ENCODE measurements at places on chromosomes 2 and 18.
A peak's percentile ranks its signal among the peaks of the same experiment; 100 is the strongest.

GRCh38 chr2:230666885-230667712 is 45.5 kb upstream of the CAB39 start:
- DNase-seq = peak; percentile 9

- DNase-seq = no peak
Observed at GRCh38 chr2:220703279-220703678, 868.8 kb downstream of the EPHA4 start.

GRCh38 chr18:32919799-32920198 is 147.0 kb upstream of the KLHL14 start:
- DNase-seq = peak; percentile 90

DNA sequence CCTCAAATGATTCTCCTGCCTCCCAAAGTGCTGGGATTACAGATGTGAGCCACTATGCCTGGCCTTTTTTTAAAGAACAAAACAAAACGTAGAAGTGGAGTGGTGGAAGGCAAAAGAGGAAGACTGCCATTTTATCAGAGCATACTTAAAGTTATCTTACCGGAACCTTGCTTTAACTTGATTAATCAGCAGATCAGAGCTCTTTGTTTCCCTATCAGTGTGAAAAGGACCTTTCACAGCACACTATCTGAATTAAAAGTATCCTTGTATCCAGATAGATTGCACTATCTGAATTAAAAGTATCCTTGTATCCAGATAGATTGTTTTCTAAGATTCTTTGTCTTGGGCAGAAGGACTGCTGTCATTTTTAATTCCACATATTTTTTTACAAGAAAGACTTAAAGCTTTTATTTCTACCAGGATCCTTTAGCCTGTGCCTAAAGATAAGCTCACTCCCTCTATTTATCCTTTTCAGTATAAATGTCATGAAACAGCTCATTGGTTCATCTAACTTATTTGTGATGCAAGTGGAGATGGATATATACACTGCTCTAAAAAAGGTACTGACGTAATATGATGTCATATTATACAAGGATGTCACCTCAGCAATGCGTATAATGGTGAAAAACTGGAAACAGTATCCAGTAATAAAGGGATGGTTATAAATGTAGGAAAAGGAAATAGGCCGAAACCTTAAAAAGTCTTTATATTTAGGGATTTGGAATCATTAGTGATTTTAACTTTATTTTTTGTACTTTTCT is 17.8 kb downstream of the GMCL1 start:
- no peak for DNase-seq

GRCh38 chr2:146265656-146266055 is 1579.2 kb upstream of the ACVR2A start:
- no peak for DNase-seq

DNA sequence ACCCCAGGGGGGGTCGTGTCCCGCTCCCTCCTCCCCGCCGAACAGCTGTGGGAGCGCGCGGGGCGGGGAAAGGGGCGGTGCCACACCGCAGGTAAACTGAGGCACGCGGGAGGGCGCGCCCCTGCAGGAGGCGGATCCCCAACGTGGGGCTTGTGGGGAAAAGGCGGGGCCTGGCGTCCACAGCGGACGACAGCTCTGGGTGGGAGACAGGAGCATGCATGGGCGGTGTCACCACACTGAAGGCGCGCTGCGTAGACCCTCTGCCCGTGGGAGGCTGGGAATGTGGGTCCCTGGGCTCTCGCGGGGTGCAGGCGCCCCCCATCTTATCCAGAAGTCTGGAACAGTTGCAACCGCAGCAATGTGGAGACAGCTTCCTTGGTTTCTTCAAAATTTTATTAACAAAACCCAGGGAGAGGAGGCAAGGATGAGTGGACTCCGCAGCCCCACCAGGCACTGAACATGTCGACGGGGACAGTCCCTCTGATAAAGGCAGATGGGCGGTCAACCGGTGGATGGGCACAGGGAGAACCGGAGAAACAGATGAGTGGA is 723 bp upstream of the MBD1 start:
- DNase-seq = no peak

DNA sequence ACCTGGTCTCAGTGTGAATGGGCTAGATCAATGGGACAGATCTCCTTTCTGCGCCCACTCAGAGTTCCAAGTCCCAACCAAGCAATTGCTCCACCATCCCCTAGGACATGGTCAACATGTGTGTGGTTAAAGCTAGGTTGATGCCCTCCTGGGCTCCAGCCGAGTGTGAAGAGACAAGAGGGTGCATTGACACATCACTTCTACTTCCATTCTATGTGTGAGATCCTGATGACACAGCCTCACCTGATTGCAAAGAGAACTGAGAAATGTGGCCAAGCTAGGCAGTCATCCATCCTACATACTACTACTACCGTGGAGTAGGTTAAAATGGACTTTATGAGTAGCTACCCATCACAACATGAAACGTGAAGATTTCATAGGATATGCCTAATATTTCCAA is 106.8 kb downstream of the NCKAP5 start:
- no peak for DNase-seq

DNA sequence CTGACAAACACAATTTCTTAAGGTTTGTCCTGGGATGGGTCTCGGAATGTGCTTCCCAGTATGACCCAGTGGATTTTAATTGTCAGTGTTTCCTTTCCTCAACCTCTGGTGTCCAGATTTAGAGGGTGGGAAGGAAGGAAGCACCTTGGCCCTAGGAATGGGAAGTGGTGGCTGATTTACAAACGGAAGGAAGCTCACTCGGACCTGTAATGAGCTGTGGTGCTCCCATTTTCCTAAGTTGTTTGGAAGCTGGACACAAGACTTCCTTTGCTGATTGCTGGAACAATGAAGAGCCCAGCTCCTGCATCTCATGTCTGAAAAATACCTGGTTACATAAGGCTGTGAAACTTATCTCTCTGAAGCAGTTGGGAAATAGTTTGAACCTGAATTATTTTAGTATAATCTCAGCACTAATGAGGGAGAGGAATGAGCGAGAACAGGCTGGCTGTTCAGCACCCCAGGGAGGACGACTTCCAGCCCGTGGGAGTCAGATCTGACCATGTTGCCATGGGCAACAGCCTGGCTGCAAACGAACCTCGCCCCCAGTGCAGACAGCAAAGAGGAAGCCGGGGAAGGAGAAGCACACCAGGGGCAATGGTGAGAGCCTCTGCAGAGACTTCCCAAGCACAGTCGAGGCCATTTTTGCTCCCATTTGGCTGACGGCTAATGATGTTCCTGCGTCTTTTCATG is 74.4 kb upstream of the ASB18 start:
- peak; percentile 14 for DNase-seq

GRCh38 chr18:155688-156087 is 2.7 kb upstream of the USP14 start:
- no peak for DNase-seq

DNA sequence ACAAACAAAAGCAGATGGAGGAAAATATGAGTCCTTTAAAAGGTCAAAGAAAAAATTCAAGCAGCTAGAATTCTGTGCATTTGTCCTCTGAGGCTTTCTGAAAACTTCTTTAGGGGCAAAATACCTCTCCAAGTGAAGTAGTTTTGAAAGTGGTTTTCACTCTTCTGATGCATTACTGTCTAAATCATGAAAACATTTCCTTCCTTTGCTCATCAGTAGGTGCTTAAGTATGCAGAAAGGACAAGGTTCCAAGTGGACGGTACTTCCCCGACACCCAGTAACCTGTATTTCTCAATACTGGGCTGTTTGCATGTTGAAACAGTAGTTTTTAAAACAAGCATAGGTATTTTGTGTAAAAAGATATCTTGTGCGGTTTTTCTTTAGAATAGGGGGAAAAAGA is 189.1 kb upstream of the ERBB4 start:
- DNase-seq = no peak

- no peak for DNase-seq
Observed at GRCh38 chr2:227378371-227378782, 729 bp downstream of the TM4SF20 start.

DNA sequence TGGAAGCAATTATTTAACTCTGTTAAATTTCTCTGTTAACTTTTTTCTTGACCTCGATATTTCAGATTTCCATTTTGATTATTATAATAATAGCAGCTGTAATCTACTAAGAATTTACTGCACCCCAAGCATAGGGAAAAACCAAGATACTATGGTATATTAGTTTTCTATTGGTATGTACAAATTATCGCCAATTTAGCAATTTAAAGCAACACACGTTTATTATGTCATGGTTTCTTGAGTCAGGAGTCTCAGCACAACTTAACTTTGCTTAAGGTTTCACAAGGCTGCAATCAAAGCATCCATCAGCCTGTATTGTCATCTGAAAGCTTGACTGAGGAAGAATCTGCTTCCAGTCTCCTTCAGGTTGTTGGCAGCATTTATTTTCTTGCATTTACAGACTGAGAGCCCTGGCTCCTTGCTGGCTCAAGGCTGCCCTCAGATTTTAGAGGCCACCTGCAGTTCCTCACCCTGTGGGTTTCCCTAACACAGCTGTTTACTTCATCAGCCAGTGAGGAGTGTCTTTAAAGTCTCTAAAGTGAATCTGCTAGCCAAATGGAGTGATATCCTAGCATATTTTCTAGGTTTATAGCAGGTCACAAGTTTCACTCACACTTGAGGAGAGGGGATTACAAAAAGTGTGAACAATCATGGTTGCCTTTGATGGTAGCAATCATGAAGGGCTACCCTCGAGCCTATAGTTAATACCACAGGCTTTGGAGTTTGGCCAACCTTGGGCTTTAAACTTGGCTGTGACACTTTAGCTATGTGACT is 4.4 kb upstream of the VPS54 start:
- DNase-seq = peak; percentile 57

GRCh38 chr18:51153659-51154371 is 43.7 kb downstream of the MEX3C start:
- DNase-seq = peak; percentile 98

DNA sequence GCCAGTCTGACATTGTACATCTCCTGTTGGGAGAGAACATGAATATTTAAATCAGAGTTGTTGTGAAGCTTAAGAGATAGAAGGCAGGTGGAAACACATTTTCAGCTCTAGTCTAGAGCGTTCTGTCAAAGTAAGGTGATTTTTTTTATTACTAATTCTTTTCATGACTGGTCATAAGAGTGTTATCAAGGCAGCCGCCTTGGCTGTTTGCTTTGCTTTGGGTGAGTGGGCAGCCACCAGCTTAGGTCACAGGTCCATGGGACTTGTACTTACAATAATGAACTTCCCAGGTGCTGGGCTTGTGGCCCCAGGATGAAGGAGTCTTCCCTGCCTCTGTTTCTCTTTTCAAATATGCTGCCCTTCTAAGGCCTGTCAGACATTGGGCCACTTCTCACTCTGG is 256.3 kb downstream of the SRBD1 start:
- no peak for DNase-seq

- no peak for DNase-seq
Observed at GRCh38 chr2:192151853-192152252, 42.9 kb downstream of the TMEFF2 start.

GRCh38 chr2:72040629-72041571 is 106.8 kb downstream of the CYP26B1 start:
- no peak for DNase-seq

DNA sequence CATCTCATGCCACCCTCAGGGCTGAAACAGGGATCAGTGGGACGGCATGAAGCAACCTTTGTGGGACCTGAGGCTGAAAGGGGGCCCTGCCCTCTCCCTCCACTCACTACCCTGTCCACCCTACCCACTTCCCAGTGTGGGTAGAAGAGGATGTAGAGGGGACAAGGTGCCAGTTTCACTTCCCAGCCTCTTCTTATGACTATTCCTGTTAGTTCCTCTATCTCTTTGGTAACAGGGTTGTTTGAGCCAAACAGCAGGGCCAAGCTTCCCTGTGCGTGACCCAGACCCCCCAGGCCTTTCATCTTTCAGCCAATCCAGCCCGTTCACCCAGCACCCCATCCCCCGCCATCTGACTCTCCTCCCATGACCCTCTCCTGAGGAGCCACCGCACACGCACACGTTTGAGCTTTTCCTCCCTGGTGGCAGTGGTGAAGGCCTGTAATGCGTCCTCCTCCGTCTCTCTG is 82.3 kb downstream of the STPG4 start:
- peak; percentile 44 for DNase-seq

GRCh38 chr2:130334026-130334425 is 8.7 kb upstream of the IMP4 start:
- no peak for DNase-seq

DNA sequence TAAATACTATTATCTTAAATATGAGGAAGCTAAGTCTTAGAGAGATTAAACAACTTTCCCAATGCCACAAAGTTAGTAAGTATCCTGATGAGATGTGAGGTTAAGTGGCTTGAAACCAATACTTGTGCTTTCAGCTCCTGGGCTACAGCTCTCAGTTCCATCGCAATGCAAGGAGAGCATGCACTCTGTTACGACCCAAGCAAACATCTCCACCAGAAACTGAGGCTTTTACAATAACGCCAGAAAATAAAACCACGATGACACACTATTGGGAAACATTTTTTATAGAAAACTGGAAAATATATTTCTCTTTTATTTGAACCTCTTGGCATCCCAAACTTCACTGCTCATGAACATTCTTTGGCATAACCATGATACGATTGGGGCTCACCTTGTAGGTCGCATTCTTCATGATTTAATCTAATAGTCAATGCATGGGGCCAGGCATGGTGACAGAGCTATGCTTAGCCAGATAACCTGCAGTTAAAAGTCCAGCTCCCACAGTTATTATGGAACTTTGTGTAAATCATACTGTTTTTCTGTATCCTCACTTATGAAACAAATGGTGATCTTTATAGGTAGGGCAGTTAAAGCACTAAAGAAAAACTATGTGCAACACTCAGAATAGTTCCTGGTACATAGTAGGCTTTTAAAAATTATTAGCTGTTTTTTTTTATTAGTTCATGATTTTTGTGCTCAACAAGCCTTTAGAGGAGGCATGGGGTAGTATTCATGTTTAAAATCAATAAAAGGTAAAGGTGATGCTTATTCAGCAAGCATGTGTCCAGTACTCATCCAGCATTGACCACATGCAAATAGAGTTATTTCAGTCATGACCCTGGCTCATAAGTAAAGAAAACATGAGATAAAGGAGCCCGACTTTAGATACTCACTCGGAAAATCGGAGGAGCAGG is 238.3 kb upstream of the TRIB2 start:
- no peak for DNase-seq

DNA sequence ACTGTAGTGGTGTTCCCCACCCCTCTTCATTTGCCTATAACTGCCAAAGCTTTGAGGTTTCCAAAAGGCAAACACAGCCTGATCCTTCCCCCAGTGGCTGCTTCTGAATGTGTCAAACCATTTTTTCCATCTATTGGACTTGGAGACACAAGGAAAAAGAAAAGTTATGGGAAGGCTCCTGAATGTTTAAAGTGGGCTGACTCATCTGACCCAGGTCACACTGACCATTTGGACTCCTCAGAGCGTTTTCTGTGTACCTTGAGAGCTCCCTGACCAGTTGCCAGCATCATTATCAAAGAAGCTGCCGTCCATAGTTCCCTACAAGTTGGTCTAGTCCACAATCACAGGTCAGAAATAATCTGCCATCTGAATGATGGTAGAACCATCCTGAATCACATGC is 123.4 kb upstream of the COL3A1 start:
- DNase-seq = no peak

- no peak for DNase-seq
Observed at GRCh38 chr2:98393354-98393753, 47.1 kb downstream of the CNGA3 start.

DNA sequence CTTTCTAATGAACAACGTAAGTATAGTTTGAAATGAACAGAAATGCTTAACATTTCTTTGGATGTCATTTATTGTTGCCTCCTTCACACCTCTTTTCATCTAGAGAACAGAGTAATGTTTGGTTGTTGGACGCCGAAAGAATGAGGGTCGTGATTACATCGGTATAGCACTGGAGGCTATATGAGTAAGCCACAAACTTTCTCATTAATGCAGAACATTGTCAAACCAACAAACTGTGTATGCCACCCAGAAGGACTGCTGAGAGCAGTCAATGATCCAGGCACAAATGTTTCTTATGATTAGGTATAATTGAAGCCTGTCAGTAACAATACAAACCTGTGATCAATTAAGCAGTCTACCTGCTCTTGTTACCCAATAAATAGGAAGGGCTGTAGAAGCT is 1494.7 kb upstream of the NXPH2 start:
- no peak for DNase-seq

All from NAMALWA (cell line).